Esophagus squamous epithelium (tissue), 5 donors: ENCODE measurements at places on chromosomes 6 and 20.

DNA sequence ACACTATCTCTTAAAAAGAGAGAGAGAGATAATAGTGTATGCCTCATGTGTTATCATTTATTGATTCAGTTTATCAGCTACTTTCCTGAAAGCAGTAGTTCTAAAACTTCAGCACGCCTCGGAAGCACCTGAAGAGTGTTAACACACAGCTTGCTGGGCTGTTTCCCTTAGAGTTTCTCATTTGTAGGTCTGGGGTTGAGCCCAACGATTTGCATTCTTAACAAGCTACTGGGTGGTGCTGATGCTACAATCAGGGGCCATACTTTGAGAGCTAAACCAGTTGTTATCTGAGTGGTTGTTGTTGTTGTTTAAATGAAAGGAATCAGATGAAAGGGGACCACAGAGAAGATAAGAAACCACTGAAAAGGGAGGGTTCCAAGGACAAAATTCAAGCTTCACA lies 32.6 kb downstream of the SIM1 start:
- H3K36me3 ChIP-seq: no peaks in the 10 kb centered on the region
- DNase-seq: no peak
- no peak overlapping the region for H3K4me3 ChIP-seq
- H3K4me1 ChIP-seq: no peaks in the 10 kb centered on the region

DNA sequence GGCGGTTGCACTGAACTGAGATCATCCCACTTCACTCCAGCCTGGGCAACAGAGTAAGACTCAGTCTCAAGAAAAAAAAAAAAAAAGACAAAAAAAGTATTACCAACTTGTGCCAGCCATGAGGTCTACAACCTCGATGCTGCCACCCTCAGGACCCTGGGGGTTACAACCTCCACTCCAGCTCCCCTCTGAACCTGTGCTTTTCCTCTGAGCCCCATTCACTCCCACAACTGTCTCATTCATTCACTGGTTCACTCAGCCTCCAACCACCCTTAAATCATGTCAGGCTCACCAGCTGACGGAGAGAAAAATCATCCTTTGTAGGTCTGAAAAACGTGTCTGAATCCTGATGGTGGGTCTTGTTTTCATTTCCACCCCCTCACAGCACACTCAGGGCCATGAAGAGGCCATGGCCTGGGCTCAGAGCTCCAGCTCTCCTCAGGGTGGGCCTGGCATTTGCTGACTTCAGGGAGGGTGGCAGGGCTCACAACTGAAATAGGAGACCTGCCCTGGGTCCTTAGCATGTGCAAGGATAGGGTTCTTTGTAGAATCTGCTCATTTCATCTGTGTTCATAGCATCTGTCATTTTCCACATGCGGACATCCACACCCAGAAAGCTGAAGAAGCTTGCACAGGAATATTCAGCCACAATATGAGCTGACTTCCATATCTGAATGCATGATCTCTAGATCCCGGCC lies 1.9 kb upstream of the ULBP1 start:
- no peak overlapping the region for H3K27ac ChIP-seq
- peaks cover 10% of the 10 kb centered on the region for H3K27me3 ChIP-seq
- H3K4me1 ChIP-seq: peaks cover 24% of the 10 kb centered on the region
- DNase-seq: no peak
- H3K36me3 ChIP-seq: no peaks in the 10 kb centered on the region
- H3K4me3 ChIP-seq: no peak overlapping the region

- H3K4me1 ChIP-seq: peaks cover 20% of the 10 kb centered on the region
- no peaks in the 10 kb centered on the region for H3K36me3 ChIP-seq
- H3K4me3 ChIP-seq: no peak overlapping the region
- DNase-seq: no peak
- H3K27me3 ChIP-seq: peaks cover 92% of the 10 kb centered on the region
Observed at GRCh38 chr20:62692176-62692575, 16.5 kb upstream of the NTSR1 start.

DNA sequence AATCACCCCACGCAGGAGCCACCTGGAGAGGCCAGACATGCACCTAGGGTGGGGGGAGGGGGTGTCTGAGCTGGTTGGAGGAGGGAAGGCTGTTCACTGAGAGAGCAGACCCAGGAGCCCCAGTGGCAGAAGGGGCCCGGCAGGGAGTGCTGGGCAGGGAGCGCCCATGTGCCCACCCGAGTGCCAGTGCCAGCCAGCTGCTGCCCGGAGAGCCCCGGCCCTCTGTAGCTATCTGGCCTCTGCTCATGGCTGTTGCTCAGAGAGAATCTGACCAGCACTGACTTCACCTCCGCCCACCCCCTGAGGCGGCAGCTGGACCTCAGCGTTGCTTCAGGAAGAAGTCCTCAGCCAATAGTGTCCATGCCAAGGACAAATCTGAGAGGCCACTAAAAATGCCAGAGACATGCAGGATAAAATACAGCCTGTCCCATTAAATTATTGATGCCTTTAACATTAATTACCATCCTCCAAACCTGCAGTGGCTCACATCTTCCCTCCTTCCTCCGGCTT lies 22.8 kb downstream of the SLC17A9 start:
- H3K4me1 ChIP-seq: peaks cover 6% of the 10 kb centered on the region
- no peaks in the 10 kb centered on the region for H3K36me3 ChIP-seq
- no peak overlapping the region for H3K27ac ChIP-seq
- H3K4me3 ChIP-seq: no peak overlapping the region
- no peaks in the 10 kb centered on the region for H3K27me3 ChIP-seq

- DNase-seq: no peak
- H3K4me1 ChIP-seq: peaks cover 5% of the 10 kb centered on the region
- H3K27me3 ChIP-seq: no peaks in the 10 kb centered on the region
- H3K4me3 ChIP-seq: no peak overlapping the region
- H3K36me3 ChIP-seq: no peaks in the 10 kb centered on the region
- no peak overlapping the region for H3K27ac ChIP-seq
Observed at GRCh38 chr6:21634582-21634981, 41.0 kb downstream of the SOX4 start.

DNA sequence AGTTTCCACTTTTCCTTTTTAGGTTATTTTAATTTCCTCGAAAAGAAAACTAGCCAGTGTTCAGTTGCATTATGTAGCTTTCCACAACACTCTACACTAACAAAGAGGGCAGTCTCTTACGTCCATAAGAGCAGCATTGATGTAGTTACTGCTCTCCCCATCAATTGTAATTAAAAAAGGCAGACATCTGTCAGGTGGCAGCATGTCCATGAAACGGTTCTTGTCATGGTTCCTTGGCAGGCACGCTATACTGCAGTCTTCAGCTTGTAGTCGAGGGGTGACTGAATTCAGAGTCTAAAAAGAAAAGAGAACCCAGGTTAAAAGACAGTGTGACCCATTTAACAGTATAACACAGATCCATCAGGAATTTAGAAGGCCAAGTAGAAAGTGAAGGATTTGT lies 80.1 kb upstream of the THEMIS start:
- H3K27ac ChIP-seq: no peak overlapping the region
- no peak for DNase-seq
- H3K4me3 ChIP-seq: no peak overlapping the region
- H3K4me1 ChIP-seq: no peaks in the 10 kb centered on the region

DNA sequence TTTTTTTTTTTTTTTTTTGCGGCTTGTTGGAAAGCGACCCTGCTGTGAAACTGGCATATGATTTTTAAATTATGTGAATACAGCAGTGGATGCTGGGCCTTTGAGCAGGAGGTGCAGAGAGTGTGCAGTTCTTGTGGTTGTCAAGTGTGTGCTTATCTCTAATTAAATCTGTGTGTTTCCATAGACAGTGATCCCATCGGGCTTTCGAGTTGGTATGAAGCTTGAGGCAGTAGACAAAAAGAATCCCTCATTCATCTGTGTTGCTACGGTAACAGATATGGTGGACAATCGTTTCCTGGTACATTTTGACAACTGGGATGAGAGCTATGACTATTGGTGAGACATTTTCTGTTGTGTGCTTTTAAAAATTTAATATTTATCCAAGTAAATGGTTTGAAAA lies 52.4 kb downstream of the L3MBTL3 start:
- no peaks in the 10 kb centered on the region for H3K27me3 ChIP-seq
- no peak overlapping the region for H3K4me3 ChIP-seq
- H3K4me1 ChIP-seq: no peaks in the 10 kb centered on the region
- no peaks in the 10 kb centered on the region for H3K36me3 ChIP-seq
- DNase-seq: no peak

DNA sequence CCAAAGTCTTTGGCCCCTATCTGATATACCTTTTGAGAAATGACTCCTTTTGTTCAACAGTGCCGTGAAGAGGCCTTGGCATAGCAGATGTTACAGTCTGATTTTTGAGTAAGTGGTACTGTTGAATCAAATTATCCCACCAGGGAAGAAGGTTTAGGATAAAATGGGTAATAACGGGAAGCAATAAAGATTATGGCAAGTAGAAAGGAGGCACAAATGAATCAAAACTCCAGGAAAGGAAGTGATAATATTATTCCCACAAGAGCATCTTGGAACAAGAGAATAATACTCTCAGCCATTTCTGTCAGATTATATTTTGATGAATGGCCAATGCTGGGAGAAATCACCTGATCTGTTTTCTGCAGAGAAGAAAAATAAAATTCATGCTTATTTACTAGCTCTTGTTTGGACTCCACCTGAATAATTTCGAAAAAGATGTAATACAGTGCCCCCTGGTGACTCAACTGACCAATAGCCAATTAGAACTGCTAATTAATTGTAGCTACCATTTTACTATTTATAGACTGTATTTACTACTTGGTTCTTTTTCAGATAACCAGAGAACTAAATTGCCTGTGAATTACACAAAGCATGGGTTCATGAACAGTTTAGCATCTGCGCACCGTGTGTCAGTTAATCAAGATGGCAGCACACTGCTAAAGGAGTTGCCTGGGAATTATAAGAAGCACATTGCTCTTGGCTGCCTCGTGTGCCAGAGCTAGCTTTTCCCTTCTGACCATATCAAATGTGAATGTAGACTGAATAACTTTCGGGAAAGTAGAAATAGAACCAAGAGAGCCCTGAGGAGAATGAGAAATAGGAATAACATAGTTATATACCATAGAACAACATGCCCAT lies 78.5 kb upstream of the TRDN start:
- H3K27me3 ChIP-seq: no peaks in the 10 kb centered on the region
- H3K4me1 ChIP-seq: no peaks in the 10 kb centered on the region
- no peaks in the 10 kb centered on the region for H3K36me3 ChIP-seq
- DNase-seq: no peak
- H3K4me3 ChIP-seq: no peak overlapping the region
- no peak overlapping the region for H3K27ac ChIP-seq

- no peak for DNase-seq
- no peaks in the 10 kb centered on the region for H3K27me3 ChIP-seq
- H3K4me3 ChIP-seq: no peak overlapping the region
- H3K27ac ChIP-seq: no peak overlapping the region
Observed at GRCh38 chr20:16601047-16601446, 27.8 kb upstream of the KIF16B start.

GRCh38 chr6:29510746-29511300 lies 23.1 kb upstream of the MAS1L start:
- H3K4me3 ChIP-seq: no peak overlapping the region
- H3K36me3 ChIP-seq: no peaks in the 10 kb centered on the region

GRCh38 chr20:17756529-17756928 lies 56.8 kb downstream of the BANF2 start:
- no peak overlapping the region for H3K4me3 ChIP-seq
- H3K27ac ChIP-seq: no peak overlapping the region
- H3K27me3 ChIP-seq: no peaks in the 10 kb centered on the region
- DNase-seq: no peak
- H3K36me3 ChIP-seq: no peaks in the 10 kb centered on the region

DNA sequence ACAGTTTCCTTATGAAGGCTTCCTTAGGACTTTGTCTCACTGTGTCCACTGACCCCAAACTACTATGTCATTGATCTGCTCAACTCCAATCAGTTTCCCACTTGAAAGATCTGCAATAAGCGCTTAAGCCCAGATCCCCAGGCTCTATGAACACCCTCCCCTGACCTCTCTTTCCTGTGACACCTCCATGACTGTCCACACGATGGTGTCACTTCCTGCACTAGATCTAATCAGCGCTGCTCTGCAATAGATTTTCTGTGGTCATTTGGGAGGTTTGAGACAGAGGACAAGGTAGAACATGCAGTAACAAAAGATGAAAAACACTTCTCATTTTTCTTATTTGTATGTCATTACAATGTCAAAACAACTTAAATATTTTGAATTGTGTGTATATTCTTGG lies 304.6 kb upstream of the AGPAT4 start:
- no peaks in the 10 kb centered on the region for H3K27me3 ChIP-seq
- no peak overlapping the region for H3K27ac ChIP-seq
- no peak overlapping the region for H3K4me3 ChIP-seq
- H3K36me3 ChIP-seq: no peaks in the 10 kb centered on the region
- no peak for DNase-seq

DNA sequence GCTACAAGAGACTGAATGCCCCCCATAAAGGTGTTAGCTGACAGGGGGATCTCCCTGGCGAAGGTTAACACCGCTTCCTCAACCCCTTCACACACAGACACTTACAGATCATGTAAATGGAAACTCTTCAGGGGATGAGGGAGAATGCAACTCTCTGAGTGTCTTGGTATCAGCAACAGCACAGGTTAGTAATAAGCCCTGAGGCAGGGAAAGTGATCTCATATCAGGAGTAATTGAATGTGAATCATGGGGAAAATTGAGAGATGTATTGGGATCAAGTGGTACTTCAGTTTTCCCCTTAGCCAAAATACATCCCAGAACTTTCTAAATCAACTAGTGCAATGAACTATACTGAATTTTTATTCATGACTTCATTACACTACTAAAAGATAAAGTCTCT lies 23.8 kb downstream of the OR2J3 start:
- H3K4me1 ChIP-seq: no peaks in the 10 kb centered on the region
- H3K4me3 ChIP-seq: no peak overlapping the region

DNA sequence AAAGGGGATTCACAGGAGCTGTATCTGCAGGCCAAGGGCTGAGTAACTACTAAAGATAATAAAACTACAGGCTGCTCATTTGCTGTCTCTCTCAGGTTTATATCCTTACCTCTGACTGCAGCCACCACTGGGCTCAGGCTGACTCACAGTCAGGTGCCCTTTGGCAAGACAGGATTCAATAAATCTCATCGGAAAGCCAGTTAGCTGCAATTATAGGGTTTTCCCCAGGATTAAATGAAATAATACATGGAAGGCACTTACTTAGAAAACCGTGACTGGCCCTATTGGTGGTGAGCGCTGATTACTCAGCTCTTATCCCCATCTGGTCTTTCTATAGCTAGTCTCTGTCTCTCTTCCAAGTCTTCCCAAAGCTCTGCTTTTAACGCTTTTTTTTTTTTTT lies 26.4 kb downstream of the RMND1 start:
- no peak for DNase-seq
- no peaks in the 10 kb centered on the region for H3K27me3 ChIP-seq
- no peak overlapping the region for H3K4me3 ChIP-seq
- no peaks in the 10 kb centered on the region for H3K36me3 ChIP-seq
- H3K4me1 ChIP-seq: no peaks in the 10 kb centered on the region

GRCh38 chr6:134372603-134373281 lies 54.8 kb upstream of the SGK1 start:
- no peak overlapping the region for H3K4me3 ChIP-seq
- H3K36me3 ChIP-seq: no peaks in the 10 kb centered on the region
- no peak for DNase-seq
- H3K4me1 ChIP-seq: peaks cover 25% of the 10 kb centered on the region

GRCh38 chr6:17429383-17430061 lies 36.1 kb downstream of the CAP2 start:
- H3K27ac ChIP-seq: no peak overlapping the region
- H3K4me1 ChIP-seq: no peaks in the 10 kb centered on the region
- H3K4me3 ChIP-seq: no peak overlapping the region
- no peak for DNase-seq
